Jurkat, Clone E6-1 (cell line): ENCODE measurements at places on chromosomes 4 and X.

- no peak for DNase-seq
Measured at GRCh38 chrX:74922922-74923543, 2.2 kb downstream of the NEXMIF start.

DNA sequence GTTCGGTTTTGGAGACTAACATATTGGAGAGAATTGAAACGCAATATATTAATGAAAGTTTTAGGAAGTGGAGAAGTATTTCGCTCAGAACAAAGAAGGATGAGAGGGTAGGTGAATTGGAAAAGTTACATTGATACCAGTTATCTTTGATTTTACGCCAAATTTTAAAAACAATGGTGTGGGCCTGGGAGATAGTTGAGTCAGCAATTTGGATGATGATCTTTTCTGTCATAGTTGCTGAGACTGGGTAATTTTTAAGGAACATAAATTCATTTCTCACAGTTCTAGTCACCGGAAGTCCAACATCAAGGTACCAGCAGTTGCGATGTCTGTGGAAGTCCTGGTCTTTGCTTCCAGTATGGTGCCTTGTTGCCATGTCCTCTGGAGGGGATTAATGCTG is 644.8 kb upstream of the LCORL start:
- no peak for DNase-seq

DNA sequence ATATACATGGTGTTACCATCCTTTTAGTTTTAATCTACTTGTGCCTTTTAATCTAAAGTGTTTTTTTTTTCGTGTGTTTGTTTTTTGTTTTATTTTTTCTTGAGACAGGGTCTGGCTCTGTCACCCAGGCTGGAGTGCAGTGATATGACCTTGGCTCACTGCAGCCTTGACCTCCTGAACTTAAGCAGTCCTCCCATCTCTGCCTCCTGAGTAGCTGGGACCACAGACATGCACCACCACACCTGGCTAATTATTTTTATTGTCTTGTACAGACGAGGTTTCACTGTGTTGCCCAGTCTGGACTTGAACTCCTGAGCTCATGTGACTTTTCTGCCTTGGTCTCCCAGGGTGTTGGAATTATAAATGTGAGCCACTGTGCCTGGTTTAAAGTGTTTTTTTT is 33.1 kb downstream of the BMP2K start:
- DNase-seq, result no peak

- DNase-seq, result no peak
Measured at GRCh38 chr4:150262611-150263010, 184.4 kb downstream of the DCLK2 start.

DNA sequence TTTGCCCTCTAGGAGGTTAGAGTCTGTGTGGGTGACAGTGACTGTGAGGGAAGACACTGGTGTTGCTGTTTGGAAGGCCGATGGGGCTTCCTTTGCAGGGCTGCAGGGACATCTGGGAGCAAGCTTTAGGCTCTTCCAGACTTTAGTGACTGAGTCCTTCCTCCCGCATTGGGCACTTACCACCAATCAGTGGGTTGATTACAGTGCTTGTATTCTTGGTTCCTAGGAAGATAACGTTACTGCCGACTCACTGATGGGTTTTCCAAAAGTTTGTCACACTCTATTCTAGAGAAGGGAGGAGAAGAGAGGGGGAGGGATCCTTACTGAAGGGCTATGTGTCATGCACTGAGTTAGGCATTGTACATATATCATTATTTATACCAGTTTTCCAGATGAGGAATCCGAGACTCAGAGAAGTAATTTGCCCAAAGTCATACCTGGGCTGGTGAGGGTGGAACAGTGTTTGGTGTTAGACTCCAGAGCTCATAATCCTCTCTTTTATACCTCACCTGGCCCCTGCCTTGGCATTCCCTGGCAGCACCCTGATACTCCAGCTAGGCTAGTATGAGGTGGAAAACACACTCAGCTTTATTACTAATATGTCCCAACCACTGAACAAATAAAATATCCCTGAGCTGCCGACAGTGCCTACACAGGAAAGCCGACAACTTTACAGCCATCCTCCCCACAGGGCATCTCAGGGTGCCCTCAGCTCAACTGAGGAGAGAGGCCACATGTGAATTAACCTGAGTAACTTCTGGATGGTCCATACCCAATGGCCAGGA is 3.8 kb downstream of the CHST7 start:
- DNase-seq, result no peak
